OCI-M1 (cell line): ENCODE measurements at places on chromosomes 4 and X.

DNA sequence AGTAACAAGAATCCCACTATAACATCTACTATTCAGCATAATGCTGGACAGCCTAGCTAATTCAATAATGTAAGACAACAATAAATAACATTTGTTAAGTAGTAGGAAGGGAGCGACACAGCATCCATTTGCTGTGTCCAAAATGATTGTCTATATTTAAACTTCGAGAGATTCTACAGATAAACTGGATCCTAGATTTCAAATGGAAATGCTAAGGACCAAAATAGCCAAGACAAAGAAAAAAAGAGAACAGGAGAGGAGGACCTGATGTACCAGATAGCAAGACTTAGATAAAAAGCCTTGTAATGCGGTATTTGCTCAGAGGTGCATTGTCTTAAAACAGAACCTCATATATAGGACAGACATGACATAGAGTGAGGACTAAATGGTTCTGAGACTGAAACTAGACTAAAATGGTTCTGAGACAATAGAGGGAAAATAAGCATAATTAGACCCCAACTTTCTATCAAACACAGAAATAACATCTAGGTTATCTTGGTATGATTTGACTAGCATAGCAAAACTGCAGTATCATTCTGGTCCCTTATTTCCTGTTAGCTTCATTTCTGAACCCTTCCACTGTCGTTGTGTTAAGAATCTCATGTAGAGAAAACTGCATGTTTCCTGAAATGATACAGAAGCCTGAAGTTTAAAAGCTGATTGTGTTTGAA, 3.8 kb downstream of the HPGDS start:
- DNase-seq: peak; percentile 39

GRCh38 chr4:2286904-2287593, 25.1 kb upstream of the MXD4 start:
- no peak for DNase-seq

- DNase-seq: peak; percentile 89
These were observed 2.0 kb downstream of the RAPGEF2 start for GRCh38 chr4:159104694-159105414.

DNA sequence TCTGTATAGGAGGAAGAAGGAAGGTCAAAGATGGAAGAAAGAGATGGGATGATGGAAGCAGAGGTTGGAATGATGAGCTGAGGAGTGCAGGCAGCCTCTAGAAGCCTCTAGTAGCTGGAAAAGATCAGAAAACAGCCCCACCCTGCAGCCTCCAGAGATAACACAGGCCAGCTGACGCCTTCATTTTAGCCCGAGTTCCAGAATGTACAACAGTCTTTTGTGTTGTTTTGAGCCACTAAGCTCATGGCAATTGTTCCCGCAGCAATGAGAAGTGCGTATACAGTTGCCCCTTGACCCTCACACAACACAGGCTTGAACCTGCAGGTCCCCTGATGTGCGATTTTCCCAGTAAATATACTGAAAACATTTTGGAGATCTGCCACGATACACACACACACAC, 72.0 kb downstream of the WFS1 start:
- DNase-seq: no peak

GRCh38 chr4:165031436-165032211, at the start of gene TRIM60:
TRIM60 (plus strand) TSS chr4:165031999; CDS start chr4:165040073, 8,074 bp downstream.
- no peak for DNase-seq

DNA sequence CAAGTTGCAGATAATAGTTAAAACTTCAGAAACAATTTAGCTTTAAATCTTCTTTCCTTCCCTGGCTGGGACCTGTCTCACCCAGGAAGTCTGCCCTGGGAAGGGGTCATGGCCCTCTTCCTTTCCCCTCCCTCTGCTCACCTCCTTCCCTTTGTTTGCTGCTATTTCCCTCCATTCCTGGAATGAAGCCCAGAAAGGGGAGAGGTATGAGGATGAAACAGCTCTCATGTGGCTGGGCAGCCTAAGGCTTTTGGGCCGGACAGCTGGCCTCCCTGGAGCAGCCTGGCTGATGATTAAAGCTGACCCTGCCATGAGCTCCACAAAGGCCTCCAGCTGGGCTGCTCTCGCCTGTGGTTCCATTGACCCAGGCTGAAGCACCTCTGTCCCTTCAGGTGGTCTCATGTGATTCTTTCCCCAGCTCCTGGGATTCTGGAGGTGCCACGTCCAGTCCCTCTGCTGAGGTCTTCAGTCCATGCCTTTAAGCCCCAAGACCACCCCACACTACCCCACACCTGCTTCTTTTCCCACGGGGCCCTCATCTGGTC, 202.1 kb downstream of the PTTG2 start:
- no peak for DNase-seq

- peak; percentile 24 for DNase-seq
These were observed 30.3 kb downstream of the INPP4B start for GRCh38 chr4:142815834-142816233.

- peak; percentile 75 for DNase-seq
These were observed 14.7 kb upstream of the DCHS2 start for GRCh38 chr4:154506253-154506652.

- no peak for DNase-seq
These were observed 274 bp upstream of the ERVMER34-1 start for GRCh38 chr4:52751487-52751911.

DNA sequence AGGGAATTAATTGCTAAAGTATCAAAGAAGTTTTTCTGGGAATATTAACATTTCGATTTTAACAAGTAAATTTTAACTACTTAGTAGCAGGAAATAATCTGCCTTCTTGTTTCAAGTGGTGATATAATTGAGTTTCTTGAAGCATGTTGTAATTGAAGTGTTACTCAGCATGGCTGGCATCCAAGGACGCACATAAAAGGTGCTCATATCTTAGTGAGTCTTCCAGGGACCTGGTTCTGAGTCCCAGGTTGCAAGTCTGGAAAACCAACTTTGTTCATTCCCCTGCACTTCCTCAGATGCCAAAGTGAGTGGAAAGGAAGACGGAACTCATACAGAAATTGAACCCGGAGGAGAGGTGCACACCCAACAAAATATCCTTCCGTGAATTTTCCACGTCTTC, 399.6 kb downstream of the NLGN4X start:
- DNase-seq: no peak

DNA sequence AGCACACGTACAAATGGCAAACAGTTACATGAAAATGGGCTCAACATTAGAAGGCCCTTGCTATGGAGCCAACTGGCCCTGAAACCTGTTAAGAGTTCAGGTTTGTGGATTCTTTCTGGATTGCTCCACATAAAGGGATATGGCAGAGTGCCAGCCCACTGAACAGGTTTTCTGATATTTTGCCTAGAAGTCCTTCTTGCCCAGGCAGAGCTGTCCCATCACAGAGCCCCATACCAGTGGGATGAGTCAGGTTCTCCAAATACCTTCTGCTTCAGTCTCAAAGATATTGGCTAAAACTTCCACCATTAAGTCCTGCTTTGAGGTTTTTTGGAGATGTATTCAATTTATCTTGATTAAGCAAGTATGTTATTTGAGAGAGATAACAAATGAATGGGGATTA, 146.8 kb upstream of the IL1RAPL2 start:
- no peak for DNase-seq

DNA sequence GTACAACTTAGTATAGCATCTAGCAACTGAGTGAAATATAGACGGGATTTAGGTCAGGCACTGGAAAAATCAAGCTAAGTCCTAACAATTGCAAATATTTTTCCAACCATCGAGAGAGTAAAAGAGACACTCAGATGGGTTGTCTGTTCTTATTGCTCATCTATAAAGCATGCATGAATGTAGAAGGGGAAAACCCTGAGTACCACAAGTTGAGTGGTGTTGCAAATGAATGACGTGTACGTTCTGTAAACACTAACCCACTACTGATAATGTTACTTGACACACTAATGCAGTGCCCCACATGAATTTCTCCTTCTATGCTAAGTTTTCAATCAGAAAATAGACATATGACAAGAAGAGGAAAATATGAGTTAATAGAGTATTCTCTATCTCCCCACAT, 211.2 kb downstream of the COX18 start:
- no peak for DNase-seq

GRCh38 chr4:94139931-94140612, 67.6 kb upstream of the SMARCAD1 start:
- DNase-seq: no peak

DNA sequence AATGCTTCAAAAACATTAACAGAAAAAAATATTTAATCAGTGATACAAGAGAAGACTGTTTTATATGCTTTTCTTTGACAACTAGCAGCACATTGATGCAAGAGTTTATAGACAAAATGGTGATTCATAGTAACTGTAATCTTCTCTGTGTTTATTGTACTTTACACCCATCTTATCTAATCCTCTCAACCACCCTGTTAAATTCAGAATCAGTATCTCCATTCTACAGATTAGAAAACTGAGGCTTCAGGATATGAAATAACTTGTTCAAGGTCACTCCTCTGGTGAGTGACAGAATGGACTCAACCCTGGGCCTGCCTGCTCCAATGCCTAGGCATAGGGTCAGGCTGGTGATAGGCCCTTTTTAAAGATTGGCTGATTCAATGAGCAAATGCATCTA, 26.1 kb upstream of the TMEM184C start:
- DNase-seq: no peak

- DNase-seq: peak; percentile 60
These were observed 117.1 kb downstream of the TMEM164 start for GRCh38 chrX:110120025-110120424.

- no peak for DNase-seq
These were observed 3.2 kb downstream of the SLITRK2 start for GRCh38 chrX:145820825-145821224.

GRCh38 chr4:155543126-155543765, 123.4 kb upstream of the GUCY1A1 start:
- DNase-seq: no peak

GRCh38 chrX:150094996-150095395, 156.7 kb upstream of the EOLA2 start:
- DNase-seq: no peak

GRCh38 chr4:7719354-7720174, 220.1 kb downstream of the AFAP1 start:
- peak; percentile 31 for DNase-seq

GRCh38 chr4:40957281-40957680, 207.5 kb downstream of the NSUN7 start:
- DNase-seq: no peak

DNA sequence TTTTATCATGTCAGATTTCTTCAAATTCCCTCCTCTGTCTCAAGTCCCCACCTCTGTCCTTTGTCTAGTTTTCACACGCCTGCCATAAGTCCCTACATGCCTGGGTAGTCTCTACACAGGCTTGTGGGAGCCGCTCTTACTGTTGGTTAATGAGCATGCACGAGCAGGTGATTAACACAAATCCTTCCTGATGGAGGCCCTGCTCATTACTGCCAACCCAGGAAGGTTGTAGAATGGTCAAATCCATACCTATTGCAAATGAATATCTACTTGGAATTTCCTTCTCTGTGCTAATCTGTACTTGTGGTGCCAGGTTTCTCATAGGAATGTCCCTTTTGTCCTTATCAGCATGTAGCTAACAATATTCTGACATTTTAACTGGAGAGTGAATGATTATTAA, 208.4 kb upstream of the HDX start:
- DNase-seq: no peak

GRCh38 chr4:36786519-36786918, 458.0 kb upstream of the NWD2 start:
- DNase-seq: peak; percentile 72

GRCh38 chr4:1242506-1243450, 6.2 kb downstream of the CTBP1 start:
- DNase-seq: no peak

GRCh38 chr4:88998891-88999290, 58.1 kb downstream of the FAM13A start:
- no peak for DNase-seq

DNA sequence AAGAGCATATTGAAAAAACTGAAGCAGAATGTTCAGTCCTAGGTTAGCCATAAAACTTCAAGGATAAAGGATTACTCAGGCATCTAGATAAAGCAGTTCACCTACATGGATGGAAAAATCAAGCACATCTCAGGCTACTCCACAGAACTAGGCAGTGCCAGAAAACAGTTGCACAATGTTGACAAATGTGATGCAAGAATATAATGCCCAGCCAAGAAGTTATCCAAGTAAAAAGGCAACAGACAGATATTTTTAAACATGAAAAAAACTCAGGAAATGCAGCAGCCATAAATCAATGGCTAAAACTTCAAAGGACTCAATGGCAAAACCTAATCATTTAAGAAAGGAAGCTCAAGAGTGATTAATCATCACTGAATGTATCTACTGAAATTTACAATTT, 456.0 kb upstream of the FAM241A start:
- peak; percentile 43 for DNase-seq

GRCh38 chrX:40651620-40652223, 4.4 kb upstream of the CXorf38 start:
- DNase-seq: peak; percentile 74

GRCh38 chr4:14236359-14236758, 608.8 kb upstream of the BOD1L1 start:
- no peak for DNase-seq

- DNase-seq: peak; percentile 72
These were observed 33.2 kb upstream of the SLC9A7 start for GRCh38 chrX:46791927-46792809.

GRCh38 chr4:102466298-102466697, 34.9 kb upstream of the NFKB1 start:
- no peak for DNase-seq

DNA sequence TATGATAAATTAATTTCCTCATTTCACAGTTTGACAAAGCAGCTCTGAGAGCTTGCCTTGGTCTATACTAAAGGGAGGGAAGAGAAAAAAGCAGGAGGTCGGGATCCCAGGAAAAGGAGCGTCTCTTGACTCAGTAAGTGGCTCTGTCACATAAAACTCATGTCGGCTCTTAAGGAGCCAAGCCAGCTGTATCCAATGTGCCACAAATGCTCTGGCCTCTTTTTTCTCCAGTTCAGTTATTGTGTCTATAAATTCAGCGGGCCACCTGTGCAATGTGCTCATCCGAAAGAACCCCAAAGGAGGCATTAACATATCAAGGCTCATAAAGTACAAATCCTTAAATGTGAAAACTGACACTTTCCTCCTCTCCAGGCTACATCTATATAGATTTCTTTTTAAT, 337.7 kb upstream of the FAM241A start:
- no peak for DNase-seq

DNA sequence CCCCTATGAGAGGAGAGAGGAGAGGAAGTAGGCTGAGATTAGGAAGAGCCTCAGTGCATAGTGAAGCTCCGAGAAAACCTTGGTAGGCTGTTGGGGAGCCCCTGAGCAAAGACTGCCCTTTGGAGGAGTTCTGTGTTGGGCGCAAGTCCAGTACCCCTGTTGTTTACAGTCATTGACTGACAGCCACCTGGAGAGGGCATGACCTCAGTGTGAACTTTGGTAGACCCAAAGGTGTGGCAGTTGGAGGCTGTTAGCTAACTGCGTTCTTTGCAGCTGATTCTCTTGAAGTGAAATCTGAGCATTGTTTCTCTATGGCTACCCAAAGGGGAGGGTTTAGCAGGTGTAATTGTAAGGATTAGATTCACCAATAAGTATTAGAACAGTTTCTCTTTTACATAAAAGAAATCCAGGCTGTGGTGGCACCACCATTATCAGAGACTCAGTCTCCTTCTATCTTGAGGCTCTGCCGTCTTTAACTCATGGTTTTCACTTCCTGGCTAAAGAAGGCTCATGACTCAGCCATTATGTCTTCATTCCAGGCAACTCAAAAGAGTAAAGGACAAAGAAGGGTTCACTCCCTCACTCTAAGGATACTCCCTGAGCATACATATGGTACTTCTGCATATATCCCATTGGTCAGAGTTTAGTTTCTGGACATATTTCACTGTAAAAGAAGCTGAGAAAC, 33.4 kb downstream of the ANXA3 start:
- peak; percentile 48 for DNase-seq
